Effector memory CD4-positive, alpha-beta T cell (primary cell): ENCODE measurements at places on chromosomes 7 and 10.

DNA sequence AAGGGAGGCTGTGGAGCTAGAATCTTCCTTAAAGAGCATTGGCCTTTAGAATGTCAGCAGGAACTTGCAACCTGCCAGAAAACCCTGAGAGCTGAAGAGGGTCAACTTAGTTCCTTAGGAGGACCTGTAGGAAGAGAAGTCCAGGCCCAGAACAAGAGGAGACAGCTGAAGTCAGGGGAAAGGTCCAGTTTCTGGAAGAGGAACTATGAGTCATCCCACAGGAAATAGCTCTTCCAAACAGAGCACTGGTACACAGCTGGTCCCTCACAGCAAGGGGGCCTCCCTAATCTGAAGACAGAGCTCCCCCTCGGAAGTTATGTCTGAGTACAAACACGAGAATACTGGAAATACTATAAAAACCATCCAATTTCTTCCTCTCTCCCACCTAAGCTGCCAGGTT lies 98.9 kb downstream of the HERPUD2 start:
- no peaks in the 10 kb centered on the region for H3K27me3 ChIP-seq
- no peak overlapping the region for H3K4me3 ChIP-seq
- DNase-seq, result no peak
- H3K27ac ChIP-seq, result no peak overlapping the region
- no peaks in the 10 kb centered on the region for H3K4me1 ChIP-seq

DNA sequence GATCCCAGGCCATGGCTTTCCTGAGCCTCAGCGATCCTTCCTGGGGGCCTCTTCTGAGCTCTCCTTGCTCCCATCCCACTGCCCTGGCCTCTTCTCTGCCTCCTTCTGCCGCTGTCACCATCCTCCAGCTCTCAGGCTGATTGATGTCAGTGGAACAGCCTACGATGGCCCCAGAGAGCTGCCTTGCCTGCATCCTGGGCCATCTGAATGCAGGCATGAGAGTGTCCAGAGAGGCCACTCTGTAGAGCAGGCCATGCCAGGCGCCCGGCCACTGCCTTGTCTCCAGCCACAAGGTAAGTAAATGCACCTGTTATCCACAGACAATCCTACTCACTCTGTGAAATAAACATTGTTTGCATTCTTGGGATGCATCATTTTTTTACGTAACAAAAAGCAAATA lies 171.4 kb upstream of the PPP2R2D start:
- no peaks in the 10 kb centered on the region for H3K27me3 ChIP-seq
- no peak overlapping the region for H3K27ac ChIP-seq
- no peak overlapping the region for H3K4me3 ChIP-seq
- H3K4me1 ChIP-seq, result no peaks in the 10 kb centered on the region
- no peaks in the 10 kb centered on the region for H3K36me3 ChIP-seq

DNA sequence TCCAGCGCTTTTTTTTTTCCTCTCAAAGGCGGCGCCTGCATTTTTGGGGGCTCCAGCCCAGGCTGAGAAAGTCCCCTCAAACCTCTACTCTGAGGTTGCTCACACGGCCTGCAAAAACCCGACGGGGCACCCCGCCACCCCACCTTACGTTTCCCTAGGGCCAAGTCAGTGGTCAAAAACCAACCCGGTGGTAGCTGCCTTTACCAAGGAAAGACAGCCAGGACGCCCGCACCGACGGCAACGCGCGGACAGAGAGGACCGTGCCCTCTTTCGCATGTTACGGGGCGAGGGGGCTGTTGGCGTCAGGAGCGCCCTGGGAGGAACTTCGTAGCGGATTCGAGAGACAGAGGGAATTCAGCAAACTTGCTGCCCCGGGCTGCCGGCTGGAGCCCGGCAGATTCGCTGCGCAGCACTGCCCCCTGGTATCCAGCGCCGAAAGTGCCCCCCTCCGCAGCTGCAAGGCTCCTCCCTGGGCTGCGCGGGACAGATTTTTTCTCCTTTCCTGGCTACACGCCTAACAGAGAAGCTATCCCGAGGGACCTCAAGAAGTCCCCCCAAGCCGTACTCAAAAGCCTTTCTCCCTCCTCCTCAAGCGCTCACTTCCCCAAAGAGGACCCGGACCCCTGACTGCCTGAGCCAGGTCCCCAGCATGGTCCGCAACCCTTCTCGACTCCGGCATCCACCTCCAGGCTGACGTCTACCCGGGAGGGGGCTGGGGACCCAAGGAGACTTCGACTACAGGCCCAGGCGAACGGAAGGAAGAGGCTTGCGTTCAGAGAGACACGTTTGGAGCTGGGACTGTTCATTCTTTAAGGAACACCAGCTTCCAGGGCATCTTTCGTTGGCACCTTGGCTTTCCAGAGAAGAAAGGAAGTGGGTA lies 27.7 kb upstream of the VAX1 start:
- no peaks in the 10 kb centered on the region for H3K36me3 ChIP-seq
- H3K27me3 ChIP-seq, result peaks cover 74% of the 10 kb centered on the region
- DNase-seq, result no peak
- H3K27ac ChIP-seq, result no peak overlapping the region

GRCh38 chr10:62900829-62901571 lies 84.8 kb upstream of the EGR2 start:
- H3K4me1 ChIP-seq, result no peaks in the 10 kb centered on the region
- no peak overlapping the region for H3K27ac ChIP-seq
- H3K36me3 ChIP-seq, result no peaks in the 10 kb centered on the region
- DNase-seq, result no peak
- H3K4me3 ChIP-seq, result no peak overlapping the region

DNA sequence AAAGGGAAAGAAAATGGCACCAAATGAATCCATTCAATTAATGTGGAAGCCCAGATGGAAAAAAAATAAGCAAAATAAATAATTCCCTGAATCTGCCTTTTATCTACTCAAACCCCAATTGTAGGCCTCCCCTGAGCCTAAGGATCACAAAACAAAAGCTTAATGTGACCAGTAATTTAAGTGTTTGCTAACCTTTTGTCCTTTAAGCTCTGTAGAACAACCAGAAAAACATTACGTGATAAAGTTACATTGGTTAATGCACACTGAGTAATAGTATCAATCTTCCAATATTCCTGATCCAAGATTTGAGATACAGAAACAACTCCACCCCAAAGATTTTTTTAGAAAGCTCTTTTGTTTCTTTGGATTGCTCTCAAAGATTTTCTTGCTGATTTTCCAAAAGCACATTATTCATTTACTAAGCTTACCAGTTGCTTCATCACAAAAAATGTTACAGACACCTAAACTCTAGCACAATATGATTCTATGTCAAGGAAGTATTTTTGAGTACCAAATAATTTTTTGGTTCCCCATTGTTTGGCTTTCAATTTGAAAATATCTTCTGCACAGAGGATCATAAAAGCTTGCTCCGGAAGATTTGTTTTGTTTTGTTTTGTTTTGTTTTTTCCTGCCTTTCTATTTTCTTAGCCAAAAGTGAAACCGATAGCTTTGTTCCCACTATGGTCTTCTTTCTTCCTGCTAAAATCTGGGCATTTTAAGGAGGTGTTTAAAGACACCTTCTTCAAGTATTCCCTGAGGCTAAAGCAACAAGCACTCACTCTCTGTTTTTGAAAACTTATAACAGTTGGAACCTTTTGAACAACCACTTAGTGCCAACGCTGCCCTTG lies 54.2 kb downstream of the TRIL start:
- no peaks in the 10 kb centered on the region for H3K4me1 ChIP-seq
- DNase-seq, result no peak
- H3K27me3 ChIP-seq, result no peaks in the 10 kb centered on the region
- H3K27ac ChIP-seq, result no peak overlapping the region

GRCh38 chr10:480928-481552 lies 208.4 kb downstream of the DIP2C start:
- H3K27ac ChIP-seq, result no peak overlapping the region
- no peak for DNase-seq
- H3K4me3 ChIP-seq, result no peak overlapping the region
- H3K27me3 ChIP-seq, result no peaks in the 10 kb centered on the region

- no peak overlapping the region for H3K4me3 ChIP-seq
- no peaks in the 10 kb centered on the region for H3K36me3 ChIP-seq
- DNase-seq, result no peak
- H3K27me3 ChIP-seq, result no peaks in the 10 kb centered on the region
- H3K4me1 ChIP-seq, result peaks cover 35% of the 10 kb centered on the region
Measured at GRCh38 chr10:119299531-119299930, 92.2 kb downstream of the GRK5 start.

- no peak overlapping the region for H3K27ac ChIP-seq
- no peaks in the 10 kb centered on the region for H3K27me3 ChIP-seq
- H3K36me3 ChIP-seq, result no peaks in the 10 kb centered on the region
- DNase-seq, result no peak
- H3K4me1 ChIP-seq, result no peaks in the 10 kb centered on the region
Measured at GRCh38 chr10:16867556-16867955, 50.3 kb upstream of the RSU1 start.

DNA sequence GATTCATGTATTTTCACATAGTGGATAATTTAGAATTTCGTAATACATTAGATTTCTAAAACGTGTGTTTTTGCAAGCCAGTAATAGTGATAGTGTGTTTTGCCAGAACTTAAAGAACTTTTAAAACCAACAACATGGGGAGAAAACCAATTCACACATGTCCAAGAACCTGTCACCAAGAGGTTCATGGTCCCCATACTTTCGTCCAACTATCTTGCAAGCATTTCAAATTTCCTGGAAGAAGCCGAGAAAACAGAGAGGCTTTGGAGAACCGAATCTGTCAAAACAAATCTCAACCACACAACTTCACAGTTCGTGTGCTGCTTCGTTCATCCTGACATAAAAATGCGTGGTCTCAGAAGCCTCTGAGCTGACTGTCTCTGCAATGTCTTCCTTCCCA lies 31.9 kb downstream of the GFRA1 start:
- H3K4me3 ChIP-seq, result no peak overlapping the region
- H3K27me3 ChIP-seq, result no peaks in the 10 kb centered on the region
- no peaks in the 10 kb centered on the region for H3K4me1 ChIP-seq
- no peak for DNase-seq

DNA sequence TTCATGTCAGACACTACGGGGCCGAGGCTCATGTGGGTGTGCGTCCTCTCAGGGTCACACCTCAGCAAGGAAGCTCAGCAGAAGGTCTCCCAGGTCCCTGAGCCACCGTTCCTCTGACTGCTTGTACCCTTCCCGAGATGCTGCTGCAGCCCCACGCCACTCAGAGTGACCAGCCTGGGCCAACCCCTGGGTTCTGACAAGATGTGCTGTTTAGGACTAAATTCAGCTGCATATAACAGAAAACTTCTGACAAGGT lies 512.5 kb downstream of the DNAJB6 start:
- H3K4me3 ChIP-seq, result no peak overlapping the region
- H3K4me1 ChIP-seq, result peaks cover 10% of the 10 kb centered on the region
- H3K27me3 ChIP-seq, result no peaks in the 10 kb centered on the region
- no peaks in the 10 kb centered on the region for H3K36me3 ChIP-seq
- DNase-seq, result no peak
- H3K27ac ChIP-seq, result no peak overlapping the region

GRCh38 chr10:32954080-32954479 lies 4.0 kb downstream of the ITGB1 start:
- DNase-seq, result no peak
- H3K27me3 ChIP-seq, result no peaks in the 10 kb centered on the region

GRCh38 chr7:116731023-116731395 lies 59.0 kb downstream of the MET start:
- H3K36me3 ChIP-seq, result no peaks in the 10 kb centered on the region
- no peak overlapping the region for H3K4me3 ChIP-seq
- no peaks in the 10 kb centered on the region for H3K27me3 ChIP-seq
- no peak for DNase-seq
- no peak overlapping the region for H3K27ac ChIP-seq
- H3K4me1 ChIP-seq, result no peaks in the 10 kb centered on the region

DNA sequence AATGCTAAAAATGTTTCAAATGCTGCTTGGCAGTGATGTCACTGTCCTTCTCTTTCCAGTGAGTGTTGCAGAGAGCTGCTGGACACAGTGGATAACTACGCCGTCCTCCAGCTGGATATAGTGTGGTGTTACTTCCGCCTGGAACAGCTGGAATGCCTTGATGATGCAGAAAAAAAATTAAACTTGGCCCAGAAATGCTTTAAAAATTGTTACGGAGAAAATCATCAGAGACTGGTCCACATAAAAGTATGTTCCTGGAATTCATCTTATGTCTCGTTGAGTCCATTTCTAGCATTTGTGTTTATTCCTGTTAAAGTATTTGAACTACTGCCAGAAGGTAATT lies 25.2 kb downstream of the NUB1 start:
- no peak overlapping the region for H3K27ac ChIP-seq
- H3K4me1 ChIP-seq, result peaks cover 5% of the 10 kb centered on the region
- no peak overlapping the region for H3K4me3 ChIP-seq
- H3K27me3 ChIP-seq, result no peaks in the 10 kb centered on the region
- H3K36me3 ChIP-seq, result peaks cover 20% of the 10 kb centered on the region

DNA sequence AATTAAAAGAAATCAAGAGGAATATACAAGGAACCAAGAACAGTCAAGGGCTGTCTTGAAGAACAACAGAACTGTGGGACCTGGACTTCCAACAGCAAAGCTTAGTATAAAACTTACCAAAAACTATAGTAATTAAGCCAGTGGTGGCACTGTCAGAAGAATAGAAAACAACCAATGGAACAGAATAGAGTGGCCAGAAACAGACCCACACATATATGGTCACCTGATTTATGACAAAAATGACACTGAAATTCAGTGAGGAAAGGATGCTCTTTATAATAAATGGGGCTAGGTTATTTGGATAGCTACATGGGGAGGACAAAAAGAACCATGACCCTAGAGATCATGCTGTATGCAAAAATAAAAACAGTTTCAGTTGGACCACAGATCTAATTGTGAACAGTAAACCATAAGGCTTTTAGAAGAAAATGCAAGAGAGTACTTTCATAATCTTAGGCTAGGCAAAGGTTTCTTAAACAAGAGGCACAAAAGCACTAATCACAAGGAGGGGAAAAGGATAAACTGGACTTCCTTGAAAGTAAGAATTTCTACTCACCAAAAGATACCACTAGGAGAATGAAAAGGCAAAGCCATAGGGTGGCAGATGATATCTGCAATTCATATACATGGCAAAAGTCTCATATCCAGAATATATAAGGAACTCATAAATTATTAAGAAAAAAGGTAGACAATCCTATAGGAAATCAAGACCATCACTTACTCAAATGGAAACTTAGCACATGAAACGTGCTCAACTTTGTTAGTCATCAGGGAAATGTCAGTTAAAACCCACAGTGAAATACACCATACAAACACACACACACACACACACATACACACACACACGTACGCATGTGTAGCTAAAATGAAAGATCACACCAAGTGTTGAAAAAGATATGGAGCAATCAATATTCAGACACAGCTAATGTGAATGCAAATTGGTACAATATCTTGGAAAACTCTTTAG lies 20.8 kb downstream of the HYCC1 start:
- no peak for DNase-seq
- no peaks in the 10 kb centered on the region for H3K4me1 ChIP-seq
- H3K27me3 ChIP-seq, result no peaks in the 10 kb centered on the region
- no peak overlapping the region for H3K4me3 ChIP-seq

GRCh38 chr7:31074120-31074383 lies 21.9 kb downstream of the ADCYAP1R1 start:
- H3K27ac ChIP-seq, result no peak overlapping the region
- H3K4me1 ChIP-seq, result no peaks in the 10 kb centered on the region
- H3K4me3 ChIP-seq, result no peak overlapping the region
- no peaks in the 10 kb centered on the region for H3K27me3 ChIP-seq
- no peaks in the 10 kb centered on the region for H3K36me3 ChIP-seq
- no peak for DNase-seq

- H3K27ac ChIP-seq, result no peak overlapping the region
- no peak overlapping the region for H3K4me3 ChIP-seq
- H3K27me3 ChIP-seq, result no peaks in the 10 kb centered on the region
- peaks cover 19% of the 10 kb centered on the region for H3K4me1 ChIP-seq
Measured at GRCh38 chr7:149498811-149499210, 1.2 kb upstream of the ZNF746 start.

GRCh38 chr10:2917926-2918325 lies 149.4 kb upstream of the PFKP start:
- peaks cover 5% of the 10 kb centered on the region for H3K27me3 ChIP-seq
- no peaks in the 10 kb centered on the region for H3K36me3 ChIP-seq
- DNase-seq, result no peak
- no peaks in the 10 kb centered on the region for H3K4me1 ChIP-seq
- H3K4me3 ChIP-seq, result no peak overlapping the region
- H3K27ac ChIP-seq, result no peak overlapping the region
